DMS79 (cell line): ENCODE measurements at places on chromosomes 6 and 20.

- no peak for DNase-seq
Measured at GRCh38 chr6:47126647-47127391, 84.7 kb upstream of the ADGRF1 start.

- no peak for DNase-seq
Measured at GRCh38 chr20:15220009-15220656, 882.7 kb upstream of the FLRT3 start.

- DNase-seq: no peak
Measured at GRCh38 chr6:41939176-41939847, 2.3 kb downstream of the CCND3 start.

DNA sequence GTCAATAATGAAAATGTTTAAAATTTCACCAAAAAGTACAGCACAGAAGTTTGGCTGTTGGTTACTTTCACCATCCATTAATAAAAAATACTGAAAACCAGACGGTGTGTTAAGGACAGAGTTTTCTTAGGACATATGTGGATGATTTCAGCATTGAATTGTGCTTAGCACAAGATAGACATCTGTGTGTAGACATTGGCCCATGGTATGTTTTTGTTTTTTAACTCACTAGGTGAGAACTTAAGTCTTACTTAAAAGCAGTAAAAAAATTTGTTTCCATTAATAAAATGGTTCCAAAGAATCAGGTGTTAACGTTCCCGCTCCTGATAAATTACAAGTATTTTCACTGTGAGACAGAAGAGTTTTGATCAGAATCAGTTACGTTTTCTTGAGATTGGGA lies 4.2 kb downstream of the TBPL1 start:
- DNase-seq: no peak

DNA sequence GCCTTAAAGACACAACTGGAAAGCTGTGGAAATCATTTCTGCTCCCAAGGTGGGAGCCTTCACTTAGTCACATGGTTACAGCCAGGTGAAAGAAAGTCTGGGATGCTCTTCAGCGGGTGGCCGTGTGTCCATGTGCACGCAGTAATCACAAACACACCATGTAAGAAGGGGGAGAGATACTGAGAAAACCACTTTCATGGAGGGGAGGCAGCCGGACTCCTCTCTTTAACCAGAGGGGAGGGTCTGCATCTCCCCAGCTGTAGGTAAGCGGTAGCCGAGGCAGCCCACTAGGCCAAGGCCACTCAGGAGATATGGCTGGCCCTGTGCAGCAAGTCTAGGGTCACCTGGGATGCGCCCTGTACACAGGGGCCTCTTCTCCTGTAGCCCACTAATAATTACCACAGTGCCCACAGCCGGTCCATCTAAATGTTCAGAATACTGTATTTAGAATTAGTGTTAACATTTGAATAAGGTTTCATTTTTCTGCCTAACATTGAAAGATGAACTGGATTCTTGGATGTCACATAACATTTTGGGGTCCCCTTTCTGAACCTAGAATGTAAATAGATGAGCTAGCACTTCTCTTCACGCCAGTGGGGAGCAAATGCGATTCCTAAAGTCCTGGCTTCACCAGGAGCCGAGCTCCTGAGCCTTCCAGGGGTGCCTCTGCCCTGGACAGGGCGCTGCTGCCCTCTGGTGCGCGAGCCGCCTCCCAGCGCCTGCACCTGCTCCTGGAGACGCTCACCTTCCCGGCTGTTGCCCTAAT lies 15.9 kb downstream of the GPR31 start:
- DNase-seq: peak; percentile 27

DNA sequence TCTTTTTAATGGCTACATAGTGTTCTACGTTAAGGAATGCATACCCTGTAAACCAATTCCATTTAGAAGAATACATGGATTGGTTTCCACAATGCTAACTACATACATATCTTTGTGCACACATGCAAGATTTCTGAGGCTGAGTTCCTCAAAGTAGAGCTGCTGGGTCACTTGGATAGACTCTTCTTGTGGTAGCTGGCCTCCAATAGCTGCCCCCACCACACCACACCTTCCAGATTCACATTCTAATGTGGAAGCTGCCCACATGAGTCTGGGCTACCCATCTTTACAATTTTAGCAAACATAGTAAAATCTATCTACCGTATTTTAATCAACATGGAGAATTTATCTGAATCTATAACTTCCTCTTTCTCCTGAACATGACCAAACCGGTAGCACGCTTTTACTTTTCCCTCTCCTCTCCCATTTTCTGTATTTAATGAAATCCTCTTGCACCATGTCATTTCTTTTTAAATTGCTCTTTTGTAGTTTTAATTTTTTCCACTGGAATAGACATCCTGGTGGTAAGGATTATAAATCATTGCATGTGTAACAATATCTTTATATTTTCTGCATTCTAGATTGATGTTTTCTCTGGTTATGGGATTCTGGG lies 74.7 kb upstream of the CITED2 start:
- no peak for DNase-seq

DNA sequence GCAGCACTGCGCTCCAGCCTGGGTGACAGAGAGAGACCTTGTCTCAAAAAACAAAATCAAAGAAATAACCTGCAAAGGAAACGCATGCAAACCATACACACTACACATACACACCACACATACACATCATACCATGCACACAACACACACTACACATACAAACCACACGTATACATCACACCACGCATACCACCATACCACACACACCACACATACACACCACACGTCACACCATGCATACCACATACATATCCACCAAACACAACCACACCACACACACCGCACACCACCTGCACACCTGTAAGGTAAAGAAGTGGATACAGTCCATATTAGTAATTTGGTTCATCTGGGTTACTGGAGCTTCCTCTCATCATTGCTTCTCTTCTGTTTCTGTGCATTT lies 32.3 kb upstream of the F13A1 start:
- no peak for DNase-seq

- no peak for DNase-seq
Measured at GRCh38 chr6:455835-456234, 64.3 kb downstream of the IRF4 start.

DNA sequence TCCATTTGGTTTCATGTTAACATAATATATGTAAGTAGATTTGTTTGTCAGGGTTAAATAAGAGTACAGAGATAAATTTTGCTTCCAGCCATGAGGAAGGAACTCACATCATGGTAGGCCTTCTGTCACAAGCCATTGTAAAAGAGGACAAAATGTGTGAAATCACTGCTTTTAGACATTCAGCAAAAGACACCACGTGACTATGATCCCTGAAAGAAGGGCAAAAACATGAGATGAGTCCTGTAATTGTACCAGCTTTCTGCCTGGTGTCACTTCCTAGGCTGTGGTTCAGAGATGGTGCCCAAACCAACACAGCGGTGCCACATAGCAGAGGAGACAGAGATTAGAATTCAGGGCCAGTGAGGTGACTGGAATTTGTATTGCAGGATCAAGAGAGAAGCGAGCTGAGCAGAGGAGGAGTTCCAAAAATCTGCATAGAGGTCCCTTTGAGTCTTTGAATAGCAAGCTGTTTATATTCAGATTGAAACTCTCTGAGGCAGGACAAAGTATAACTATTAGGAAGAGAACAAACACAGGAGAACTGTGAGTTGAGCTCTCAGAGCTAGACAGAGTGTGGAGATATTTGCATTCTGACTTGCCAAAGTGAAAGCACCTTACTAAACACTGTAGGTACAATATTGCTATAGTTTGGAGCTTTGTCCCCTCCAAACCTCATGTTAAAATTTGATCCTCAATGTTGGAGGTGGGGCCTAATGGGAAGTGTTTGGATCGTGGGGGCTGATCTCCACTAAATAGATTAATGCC lies 52.6 kb upstream of the PDE7B start:
- no peak for DNase-seq

DNA sequence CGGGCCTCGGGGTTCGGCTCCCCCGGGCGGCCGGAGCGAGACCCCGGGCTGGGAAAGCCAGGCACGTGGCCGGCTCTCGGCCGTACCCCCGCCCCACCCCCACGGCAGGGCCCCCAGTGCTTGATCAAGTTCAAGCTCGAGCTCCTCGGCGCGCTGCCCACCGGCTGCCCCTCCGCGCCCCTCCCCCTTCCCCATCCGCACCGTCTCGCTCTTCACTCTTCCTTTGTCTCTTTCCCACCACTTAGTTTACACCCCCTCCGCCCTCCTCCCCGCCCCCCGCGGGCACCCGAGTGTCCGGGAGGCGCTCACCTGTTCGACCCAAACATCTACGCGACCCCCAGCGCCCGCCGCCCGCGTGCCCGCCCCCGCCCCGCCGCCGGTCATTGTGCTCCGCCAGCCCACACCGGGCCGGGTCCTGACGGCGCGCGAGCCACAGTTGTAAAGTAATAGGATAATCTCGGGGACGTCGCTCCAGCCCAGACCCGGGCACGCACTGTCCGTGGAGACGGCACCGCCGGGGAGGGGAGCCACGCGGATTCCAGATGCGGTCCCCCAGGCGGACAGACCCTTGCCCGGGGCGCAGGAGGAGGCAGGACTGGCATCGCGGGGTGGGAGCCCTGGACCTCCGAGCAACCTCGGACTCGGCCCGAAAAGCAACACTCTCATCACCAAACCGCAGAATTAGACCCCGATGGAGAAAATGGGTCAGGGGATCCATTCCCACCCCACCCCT lies 100.7 kb downstream of the NOL4L start:
- no peak for DNase-seq

- no peak for DNase-seq
Measured at GRCh38 chr6:82038631-82039030, 208.9 kb downstream of the IBTK start.

- DNase-seq: no peak
Measured at GRCh38 chr6:34530753-34531365, 25.3 kb downstream of the SPDEF start.

DNA sequence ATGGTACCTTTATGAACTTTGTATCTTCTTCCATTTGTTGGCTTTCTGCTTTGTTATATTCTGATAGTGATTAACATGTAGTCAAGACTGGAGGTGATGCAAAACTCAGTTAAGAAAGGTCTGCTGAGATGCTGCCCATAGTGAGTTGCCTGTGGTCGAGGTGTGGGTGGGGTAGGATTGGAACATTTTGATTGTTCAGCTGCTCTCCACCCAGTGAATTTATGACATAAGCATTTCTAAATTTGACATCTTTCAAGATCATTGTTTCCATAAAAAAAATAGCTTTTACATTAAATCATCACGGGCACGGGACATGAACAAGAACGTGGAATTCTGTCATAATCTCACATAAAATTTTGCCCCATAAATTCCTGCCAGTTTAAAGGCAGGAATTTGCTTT lies 146.6 kb upstream of the POU3F2 start:
- no peak for DNase-seq

DNA sequence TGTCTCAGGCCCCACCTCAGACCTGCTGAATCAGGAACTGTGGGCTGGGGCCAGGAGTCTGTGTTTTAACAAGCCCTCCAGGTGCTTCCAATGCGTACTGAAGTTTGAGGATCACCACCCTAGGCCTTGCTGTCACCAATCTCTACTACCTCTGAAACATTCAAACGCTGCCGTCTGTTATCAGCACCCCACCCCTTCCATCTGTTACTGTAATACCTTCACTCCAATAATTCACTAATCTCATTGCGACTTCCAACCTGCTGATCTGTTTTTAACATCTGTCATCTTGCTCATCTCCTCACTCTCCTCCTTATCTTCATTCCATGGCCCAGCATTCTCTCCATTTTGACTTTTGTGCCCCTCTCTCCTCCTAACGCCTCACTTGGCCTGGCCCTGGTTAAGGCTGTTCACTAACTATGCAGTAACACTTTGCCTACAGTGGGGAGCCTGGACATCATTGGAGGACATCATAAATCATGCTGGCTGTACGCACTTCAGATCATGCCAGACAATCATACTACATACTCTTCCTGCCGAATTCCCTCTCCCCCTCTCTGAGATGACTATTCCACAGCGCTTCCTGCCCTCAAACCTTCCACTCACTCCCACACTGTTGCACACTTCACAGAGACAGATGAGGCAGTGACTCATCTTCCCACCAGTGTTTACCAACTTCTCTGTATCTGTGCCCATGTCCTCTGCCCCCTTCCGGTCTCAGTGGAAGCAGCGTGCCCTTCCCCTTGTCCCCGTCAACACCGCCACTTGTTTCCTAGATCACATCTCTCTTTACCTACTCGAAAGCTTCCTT lies 3.0 kb upstream of the GUCA1B start:
- no peak for DNase-seq

DNA sequence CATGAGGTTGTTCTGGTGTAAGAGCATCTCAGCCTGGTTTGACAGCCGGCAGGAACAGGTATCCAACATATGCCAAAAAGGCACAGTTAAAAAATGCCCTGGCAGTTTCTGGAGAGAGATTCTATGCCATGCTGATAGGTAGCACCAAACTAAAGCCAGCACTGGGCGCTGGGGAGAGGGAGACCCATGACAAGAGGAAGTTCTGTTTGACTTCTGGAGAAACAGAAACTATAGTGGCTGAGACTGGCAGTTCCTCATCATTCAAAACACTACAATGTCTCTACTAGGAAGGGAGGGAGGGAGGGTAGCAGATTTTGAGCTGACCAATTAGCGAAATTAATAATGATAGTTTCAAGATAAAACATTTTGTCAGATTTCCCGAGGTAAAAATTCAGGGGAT lies 174.1 kb downstream of the ADAT2 start:
- DNase-seq: no peak

GRCh38 chr20:58889798-58890517 lies 37.4 kb downstream of the GNAS start:
- DNase-seq: no peak

DNA sequence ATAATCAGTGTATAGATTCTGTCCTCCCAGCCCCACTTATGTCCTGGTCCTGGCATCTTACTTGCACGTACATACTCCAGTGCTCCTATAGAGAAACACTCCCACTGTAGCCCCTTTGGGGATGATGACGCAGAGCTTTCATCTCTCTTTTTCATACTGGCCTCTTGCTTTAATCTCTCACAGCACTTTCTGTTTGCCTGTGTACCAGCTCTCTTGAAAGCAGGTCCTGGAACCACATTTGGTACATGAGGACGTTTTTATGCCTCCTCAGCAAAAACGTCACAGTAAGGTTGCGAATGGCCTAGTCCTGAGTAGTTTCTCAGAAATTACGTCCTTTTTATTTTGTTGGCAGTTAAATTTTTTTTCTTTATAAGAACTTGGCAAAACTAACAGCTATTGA lies 10.8 kb downstream of the L3MBTL3 start:
- no peak for DNase-seq

GRCh38 chr20:13271098-13271497 lies 50.0 kb downstream of the ISM1 start:
- DNase-seq: no peak

DNA sequence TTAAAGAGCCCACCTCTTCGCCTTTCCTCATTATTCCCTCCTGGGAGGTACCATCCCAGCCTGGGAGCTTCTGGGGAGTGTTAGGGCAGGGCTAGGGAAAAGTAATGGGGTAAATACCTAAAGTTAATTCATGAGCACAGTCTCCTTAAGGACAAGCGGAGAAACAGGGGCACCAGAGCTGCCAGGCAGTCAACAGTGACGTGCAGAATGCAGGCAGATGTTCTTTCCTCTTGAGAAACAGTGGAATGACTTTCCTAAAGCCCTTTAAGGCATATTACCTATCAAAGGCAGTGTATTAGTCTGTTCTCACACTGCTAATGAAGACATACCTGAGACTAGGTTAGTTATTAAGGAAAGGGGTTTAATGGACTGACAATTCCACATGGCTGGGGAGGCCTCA lies 76.3 kb downstream of the RNF144B start:
- no peak for DNase-seq

GRCh38 chr20:5626603-5627002 lies 123.6 kb upstream of the SHLD1 start:
- DNase-seq: no peak

- DNase-seq: no peak
Measured at GRCh38 chr6:68458447-68458846, 176.6 kb upstream of the ADGRB3 start.
